Naive thymus-derived CD8-positive, alpha-beta T cell (primary cell): ENCODE measurements at places on chromosomes 6 and 20. TPM values are rescaled to one million over a fixed set of nuclear protein-coding genes. Genes with fewer than 3 reads are reported as not detected.

GRCh38 chr6:103783329-103783728 lies 1076.4 kb downstream of the HACE1 start:
- H3K4me1 ChIP-seq = no peaks in the 10 kb centered on the region
- no peak overlapping the region for H3K4me3 ChIP-seq
- H3K27me3 ChIP-seq = no peaks in the 10 kb centered on the region
- no peak overlapping the region for H3K27ac ChIP-seq
- DNase-seq = no peak

The OR2H1 gene
- total RNA-seq = not detected

GRCh38 chr6:151475653-151476523 lies 17.9 kb upstream of the CCDC170 start:
- DNase-seq = no peak
- H3K27me3 ChIP-seq = no peaks in the 10 kb centered on the region
- peak overlapping the region; percentile 41 for H3K4me3 ChIP-seq
- peaks cover 6% of the 10 kb centered on the region for H3K4me1 ChIP-seq

The CASS4 gene
- total RNA-seq = 11.6 TPM

- H3K36me3 ChIP-seq = no peaks in the 10 kb centered on the region
- H3K27me3 ChIP-seq = no peaks in the 10 kb centered on the region
- no peak overlapping the region for H3K27ac ChIP-seq
These were observed 107.6 kb upstream of the KHDRBS2 start for GRCh38 chr6:62393608-62394007.
